Mesenchymal stem cell (in vitro differentiated cells and primary cell): ENCODE measurements at places on chromosomes 6 and 20.

DNA sequence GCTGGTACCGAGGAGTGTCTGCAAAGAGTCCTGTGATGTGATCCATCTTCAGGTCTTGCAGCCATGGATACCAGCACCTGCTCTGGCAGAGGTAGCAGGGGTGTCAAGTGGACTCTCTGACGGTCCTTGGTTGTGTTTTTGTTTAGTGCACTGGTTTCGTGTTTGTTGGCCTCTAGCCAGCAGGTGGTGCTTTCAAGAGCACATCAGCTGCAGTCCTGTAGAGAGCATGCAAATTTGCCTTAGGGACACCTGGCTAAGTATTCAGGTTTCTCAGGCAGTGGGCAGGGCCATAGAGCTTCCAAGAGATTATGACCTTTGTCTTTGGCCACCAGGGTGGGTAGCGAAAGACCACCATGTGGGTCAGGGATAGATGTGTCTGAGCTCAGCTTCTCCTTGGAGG lies 14.5 kb upstream of the RGS17 start:
- DNase-seq: no peak

DNA sequence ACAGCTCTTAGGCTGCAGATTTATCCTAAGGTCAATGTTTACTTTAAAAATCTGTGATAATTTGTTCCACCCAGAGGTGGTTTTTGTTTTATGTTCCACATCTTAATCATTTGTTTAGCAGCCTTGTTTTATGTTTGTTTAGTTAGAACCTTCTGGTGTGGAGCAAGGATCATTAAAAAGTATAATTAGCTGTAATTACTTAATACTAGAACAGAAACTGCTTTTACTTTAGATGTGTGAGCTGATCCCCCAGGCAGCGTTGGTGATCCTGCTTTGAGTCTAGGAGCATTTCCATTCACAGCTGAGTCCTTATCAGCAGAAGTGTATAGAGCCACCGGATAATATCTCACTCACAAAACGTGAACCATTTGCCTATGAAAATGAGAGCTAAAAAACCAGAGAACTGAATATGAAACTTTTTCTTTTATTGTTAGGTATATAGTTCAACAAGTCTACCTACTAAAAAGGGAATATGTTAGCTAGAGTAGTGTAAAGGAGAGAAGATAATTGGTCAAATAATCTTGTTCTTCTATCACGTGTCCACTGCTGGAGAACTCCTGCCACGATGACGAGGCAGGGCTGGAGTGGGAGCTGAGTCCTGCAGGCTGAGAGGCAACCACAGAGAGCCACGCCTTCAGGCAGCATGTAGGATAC lies 78.5 kb downstream of the TRMT11 start:
- DNase-seq: peak; percentile 52

GRCh38 chr20:40197691-40198090 lies 491.3 kb downstream of the MAFB start:
- DNase-seq: no peak

- DNase-seq: no peak
Measured at GRCh38 chr20:32203356-32204204, 4.0 kb downstream of the PLAGL2 start.

- DNase-seq: no peak
Measured at GRCh38 chr6:148517470-148517869, 174.8 kb downstream of the SASH1 start.

DNA sequence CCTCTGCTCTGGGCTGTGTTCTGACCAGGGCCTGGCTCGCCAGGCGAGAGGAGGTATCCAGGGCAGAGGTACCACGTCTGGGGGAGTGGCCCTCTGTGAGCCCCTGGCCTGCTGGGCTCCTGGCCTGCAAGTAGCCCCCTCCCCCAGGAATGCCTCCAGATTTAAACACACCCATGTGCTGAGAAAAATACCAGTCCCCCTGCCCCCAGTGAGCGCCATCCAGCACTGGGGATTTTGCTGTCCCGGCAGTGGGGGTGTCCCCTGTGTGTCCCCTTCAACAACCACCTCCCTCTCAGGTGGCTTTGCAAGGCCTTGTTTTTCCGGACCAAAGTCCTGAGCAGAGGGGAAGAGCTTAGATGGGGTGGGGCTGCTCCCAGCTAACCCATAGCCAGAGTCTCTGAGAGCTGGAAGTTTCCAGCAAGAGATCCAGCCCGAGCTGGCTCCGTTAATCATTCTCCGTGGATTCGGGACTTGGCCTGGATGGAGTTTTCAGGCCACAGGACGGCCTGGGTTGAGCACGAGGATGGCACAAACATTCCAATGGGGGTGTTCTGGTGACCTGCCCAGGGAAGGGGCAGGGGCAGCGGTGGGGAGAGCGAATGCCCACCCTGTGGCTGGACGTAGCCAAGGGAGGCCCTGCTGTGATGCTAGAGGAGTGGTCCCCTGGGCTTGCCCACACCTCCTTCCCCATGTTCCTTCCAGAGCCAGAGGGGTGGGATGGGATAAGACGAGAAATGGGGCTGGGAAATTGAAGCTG lies 29.0 kb downstream of the PCK1 start:
- DNase-seq: no peak

DNA sequence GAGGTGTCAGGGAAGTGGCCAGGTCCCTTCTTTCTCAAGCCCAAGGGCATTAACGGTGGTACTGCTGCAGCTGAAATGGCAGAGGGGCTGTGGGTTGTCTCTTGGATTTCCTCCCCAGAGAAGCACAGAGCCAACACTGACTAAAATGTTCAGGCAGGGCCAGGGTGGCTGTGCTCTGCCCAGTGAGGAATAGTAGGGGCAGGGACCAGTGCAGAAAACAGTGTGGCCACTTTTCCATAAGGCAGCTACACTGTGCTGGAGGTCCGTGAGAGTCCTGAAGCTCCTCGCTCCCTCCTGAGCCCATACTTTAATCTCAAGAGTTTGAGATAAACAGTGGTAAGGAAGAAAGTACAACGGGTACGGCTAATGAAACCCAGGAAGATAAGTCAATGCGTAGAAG lies 4.5 kb downstream of the LPA start:
- DNase-seq: no peak

- DNase-seq: no peak
Measured at GRCh38 chr6:118899948-118900347, 6.0 kb downstream of the ASF1A start.

DNA sequence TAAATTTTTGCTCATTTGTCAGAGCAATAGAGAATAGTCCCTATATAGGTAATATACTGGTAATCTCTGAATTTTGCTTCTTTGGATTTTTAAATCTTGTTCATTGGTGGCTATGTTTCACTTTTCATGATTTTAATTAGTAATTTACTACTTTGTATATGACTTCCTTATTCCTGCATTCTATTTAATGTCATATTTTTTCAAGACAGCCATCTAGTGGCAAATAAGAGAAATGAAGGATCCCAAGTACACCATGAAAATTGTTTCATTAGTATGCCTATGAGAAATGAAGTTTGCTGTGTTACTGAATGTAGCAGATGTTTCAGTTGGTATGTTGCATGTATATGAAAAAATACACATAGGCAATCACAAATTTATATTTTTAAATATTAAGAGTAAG lies 82.4 kb downstream of the ZNF292 start:
- peak; percentile 43 for DNase-seq

DNA sequence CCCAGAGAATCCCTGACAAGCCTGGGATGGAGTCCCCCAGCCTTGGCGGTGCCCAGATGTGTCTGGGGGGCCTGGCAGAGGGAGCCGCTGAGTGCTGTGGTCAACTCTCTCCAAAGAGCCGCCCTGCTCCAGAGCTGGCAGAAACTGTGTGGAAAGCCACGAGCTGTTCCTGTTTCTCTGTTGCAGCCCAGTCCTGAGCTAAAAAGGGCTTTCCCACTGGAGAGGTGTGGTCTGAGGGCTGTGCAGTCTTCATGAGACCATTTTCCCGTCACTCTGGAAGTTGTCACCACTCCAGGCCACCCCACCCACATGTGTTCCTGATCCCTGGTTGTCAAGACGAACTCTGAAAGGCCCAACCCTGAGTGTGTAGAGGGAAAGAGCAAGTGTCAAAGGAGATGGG lies 99.7 kb upstream of the KCNK16 start:
- DNase-seq: no peak

DNA sequence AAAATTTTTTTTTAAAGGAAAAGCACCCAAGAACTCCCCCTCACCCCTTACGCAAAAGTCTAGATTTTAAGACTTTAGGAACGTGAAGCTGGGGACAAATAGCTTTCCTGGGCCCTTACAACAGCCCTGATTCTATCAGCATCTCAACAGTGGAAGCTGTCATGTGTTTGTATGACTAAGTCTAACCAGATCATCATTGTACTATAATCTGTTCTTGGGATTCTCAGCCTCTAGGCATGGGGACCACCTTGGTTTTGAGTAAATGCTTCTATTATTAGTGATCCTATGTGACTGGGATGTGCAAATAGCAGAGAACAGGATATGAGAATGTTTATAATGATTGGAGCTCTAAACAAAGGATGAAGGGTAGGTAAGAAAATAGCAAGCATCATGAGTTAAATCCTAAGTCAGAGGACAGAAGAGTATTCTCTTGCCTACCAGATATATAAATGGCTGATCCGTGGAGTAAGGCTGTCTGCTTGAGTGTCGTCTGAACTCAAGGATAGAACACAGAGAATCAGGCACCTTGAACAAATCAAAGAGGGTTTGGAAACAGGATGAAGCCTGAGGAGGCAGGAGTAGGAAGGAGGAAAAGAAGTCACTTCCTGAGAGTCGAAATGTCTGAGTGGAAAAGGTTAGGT lies 105.7 kb upstream of the FAM184A start:
- DNase-seq: peak; percentile 40

DNA sequence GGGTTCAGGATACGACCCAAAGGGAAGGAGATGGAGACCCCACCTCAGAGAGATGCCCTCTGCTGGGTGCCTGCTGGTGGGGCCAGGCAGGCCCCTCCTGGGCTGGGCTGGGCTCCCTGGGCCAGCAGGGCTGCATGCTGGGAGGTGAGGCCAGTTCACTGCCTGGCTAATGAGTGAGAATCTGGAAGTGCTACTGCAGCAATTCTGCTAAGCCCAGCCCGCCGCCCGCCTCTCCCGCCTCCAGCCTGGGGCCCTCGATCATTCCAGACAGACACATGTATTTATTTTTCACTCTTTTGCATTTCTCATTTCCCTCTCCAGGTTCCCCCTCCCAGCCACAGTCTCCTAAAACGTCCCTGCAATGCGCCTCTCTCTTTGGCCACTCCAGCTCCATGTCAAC lies 79.6 kb downstream of the CDH22 start:
- DNase-seq: no peak

GRCh38 chr6:13924146-13924948 lies 405 bp upstream of the RNF182 start:
- peak; percentile 78 for DNase-seq

- DNase-seq: peak; percentile 37
Measured at GRCh38 chr6:29992807-29993206, 50.5 kb downstream of the HLA-A start.

- no peak for DNase-seq
Measured at GRCh38 chr6:148750838-148751792, 4.3 kb downstream of the UST start.

DNA sequence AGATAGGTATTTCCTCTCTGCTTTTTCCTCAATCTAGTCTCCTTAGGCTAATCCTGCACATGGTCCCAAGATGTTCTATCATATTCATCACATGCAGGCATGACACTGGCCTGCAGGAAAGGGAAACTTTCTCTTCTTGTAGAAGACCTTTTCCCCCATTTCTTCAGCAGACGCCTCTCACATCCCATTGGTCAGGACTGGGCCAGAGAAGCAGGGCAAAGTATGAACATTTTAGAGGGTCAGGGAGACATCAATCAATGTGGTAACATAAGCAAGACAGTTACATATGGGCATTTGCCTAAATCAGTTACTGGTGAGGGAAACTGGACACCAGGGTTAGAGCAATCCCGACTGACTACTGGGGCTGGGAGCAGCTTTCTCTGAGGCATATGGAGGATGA lies 90.1 kb downstream of the CRYBG1 start:
- no peak for DNase-seq

GRCh38 chr20:4171538-4172116 lies 156.3 kb upstream of the RNF24 start:
- DNase-seq: peak; percentile 64

- DNase-seq: no peak
Measured at GRCh38 chr20:39661833-39662232, 699.7 kb downstream of the DHX35 start.

GRCh38 chr20:10639077-10639736 lies 34.6 kb downstream of the JAG1 start:
- no peak for DNase-seq

DNA sequence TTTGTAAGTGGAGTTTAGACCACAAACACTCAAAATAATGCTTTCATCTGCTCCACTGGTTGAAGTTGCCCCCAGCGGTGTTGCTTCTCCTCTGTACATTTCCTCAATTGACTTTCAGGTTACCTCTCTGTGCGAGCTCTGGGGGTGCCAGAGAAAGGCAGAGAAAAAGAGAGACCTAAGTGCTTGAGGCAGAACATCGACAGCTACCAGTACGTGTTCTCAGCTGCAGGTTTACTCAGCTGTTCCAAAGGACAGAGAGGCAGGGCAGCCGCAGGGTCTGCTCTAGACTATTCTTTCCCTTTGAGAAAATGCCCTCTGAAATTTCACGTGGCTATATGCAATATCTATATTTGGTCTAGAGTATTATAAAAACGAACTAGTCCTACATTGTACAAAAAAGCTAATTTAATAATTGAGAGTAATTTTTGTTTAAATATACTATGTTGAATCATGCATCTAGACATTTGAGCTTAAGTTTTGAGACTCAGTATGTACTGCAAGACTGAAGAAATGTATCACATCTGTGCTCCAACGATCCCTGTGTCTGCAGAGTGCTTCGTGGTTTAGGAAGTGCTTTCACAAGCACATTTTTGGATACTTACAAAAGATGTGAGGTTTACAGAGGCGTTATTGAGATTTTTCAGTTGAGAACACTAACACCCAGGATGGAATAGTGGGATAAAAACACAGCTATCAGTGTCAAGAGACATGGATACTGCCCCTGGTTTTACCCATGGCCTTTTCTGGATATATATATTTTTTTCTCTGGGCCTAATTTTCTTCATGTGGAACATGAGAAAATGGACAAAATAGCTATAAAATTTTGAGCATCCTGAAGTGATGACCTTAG lies 453.6 kb upstream of the FLRT3 start:
- no peak for DNase-seq

DNA sequence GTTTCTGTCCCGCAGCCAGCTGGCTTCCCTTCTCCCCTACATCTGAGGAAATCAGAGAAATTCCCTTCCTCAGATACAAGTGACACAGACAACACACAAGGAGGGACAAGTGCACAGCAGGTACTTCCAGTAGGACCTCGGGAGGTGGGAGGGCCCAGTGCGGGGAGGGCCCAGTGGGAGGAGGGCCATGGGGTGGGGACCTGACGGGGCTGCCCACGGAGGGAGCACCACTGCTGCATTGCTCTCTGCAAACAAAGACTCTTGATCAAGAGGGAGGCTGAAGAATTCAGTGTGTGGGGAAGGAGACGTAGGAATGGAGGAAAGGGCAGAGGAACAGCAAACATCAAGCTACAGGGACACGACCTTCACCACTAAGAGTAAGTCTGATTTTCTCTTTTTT lies 9.0 kb downstream of the TAP2 start:
- no peak for DNase-seq

DNA sequence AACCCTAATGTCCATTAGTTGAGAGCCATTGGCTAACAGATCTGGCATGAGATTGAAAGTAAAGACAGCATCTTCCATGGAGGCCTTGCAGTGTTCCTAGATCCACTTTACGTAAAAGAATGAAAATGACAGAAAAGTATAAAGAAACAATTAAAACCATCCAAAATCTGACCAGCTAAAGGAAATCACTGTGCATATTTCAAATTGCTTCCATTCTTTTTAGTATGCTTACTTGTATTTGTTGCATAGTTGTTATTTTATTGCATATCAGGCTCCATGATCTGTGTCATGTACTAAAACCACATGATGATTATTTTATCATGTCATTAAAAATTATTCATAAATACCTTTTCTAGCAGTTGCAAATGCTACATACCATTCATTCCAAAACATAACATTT lies 67.9 kb downstream of the GCLC start:
- DNase-seq: no peak
